ENCODE measurements at places on chromosomes 13 and 19.
A peak's percentile ranks its signal among the peaks of the same experiment; 100 is the strongest.

- no peak for DNase-seq
Measured at GRCh38 chr13:27194209-27194608, 22.6 kb upstream of the USP12 start.

GRCh38 chr13:23578411-23579071, 8.3 kb downstream of the TNFRSF19 start:
- DNase-seq: no peak

GRCh38 chr19:40264314-40265054, 20.7 kb downstream of the AKT2 start:
- DNase-seq: no peak

DNA sequence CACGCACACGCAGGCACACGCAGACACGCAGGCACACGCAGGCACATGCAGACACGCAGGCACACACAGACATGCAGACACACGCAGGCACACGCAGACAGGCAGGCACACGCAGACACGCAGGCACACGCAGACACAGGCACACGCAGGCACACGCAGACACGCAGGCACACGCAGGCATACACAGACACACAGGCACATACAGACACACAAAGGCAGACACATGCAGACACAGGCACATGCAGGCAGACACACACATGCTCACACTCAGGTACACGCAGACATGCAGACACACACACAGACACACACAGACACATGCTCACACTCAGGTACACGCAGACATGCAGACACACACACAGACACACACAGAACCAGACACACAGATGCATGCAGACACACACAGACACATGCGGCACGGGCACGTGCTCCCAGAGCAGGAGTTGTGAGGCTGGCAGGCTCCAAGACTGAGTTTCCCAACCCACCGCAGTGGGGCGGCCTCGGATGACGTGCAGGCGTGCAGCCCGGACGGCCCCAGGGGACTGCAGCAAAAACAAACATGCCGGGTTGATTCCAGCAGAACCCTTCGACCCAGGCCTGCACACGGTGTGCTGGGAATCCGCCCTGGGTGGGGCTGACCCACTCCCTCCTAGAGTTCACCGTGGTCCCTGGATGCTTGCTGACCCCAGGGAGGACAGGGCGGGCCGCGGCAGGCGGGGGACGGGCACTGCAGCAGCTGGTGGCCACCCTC, 100.0 kb downstream of the GADD45B start:
- DNase-seq: no peak

- DNase-seq: peak; percentile 50
Measured at GRCh38 chr13:42039946-42040729, 8.3 kb upstream of the DGKH start.
